Caco-2 (cell line): ENCODE measurements at places on chromosomes 3 and 15. TPM values are rescaled to one million over a fixed set of nuclear protein-coding genes. Genes with fewer than 3 reads are reported as not detected.

- no peak for DNase-seq
- peaks cover 4% of the 10 kb centered on the region; the same call in 1 of the 2 replicates for H3K4me1 ChIP-seq
- no peaks in the 10 kb centered on the region for H3K27me3 ChIP-seq
- H3K36me3 ChIP-seq, result no peaks in the 10 kb centered on the region
These were observed 194.6 kb downstream of the FAM43A start for GRCh38 chr3:194879991-194880939.

GRCh38 chr15:74773329-74773728, 8.6 kb upstream of the CSK start:
- H3K27ac ChIP-seq, result peak overlapping the region; percentile 61
- no peaks in the 10 kb centered on the region for H3K27me3 ChIP-seq
- H3K4me3 ChIP-seq, result no peak overlapping the region
- 0 out of 2 replicates have a peak, but pooled peaks cover 6% of the 10 kb centered on the region for H3K4me1 ChIP-seq
- H3K36me3 ChIP-seq, result no peaks in the 10 kb centered on the region
- DNase-seq, result no peak

DNA sequence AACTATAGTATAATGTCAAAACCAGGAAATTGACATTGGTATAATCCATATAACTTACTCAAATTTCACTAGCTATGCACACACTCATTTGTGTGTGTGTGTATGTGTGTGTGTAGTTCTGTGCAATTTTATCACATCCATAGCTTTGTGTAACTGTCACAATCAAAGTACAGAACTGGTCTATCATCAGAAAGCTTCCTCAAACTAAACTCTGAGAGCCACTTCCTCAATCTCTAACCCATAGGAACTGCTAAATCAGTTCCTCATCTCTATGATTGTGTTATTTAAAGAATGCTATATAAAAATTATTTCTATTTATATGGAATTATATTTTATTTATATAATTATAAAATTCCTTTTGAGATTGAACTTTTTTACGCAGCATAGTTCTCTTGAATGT, 18.1 kb downstream of the LNP1 start:
- no peak overlapping the region for H3K4me3 ChIP-seq
- no peaks in the 10 kb centered on the region for H3K27me3 ChIP-seq

DNA sequence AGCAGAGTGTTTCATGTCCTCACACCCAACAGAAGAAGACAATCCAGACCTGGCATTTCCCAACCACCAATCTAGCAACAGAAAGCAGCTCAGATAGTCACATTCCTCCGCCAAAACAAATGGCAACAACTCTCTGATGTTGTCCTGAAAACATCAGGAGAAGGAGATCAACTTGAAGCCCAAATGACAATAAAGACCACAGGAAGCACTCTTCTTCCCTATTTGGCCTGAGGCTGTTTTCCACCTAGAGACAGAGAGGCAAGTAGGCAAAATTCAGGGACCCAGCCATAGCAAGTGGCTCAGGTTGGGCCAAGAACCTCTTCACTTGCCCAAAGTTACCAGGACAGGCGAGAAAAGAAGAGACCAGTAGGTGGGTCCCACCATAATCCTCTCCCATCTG, 35.0 kb downstream of the ZNF148 start:
- no peaks in the 10 kb centered on the region for H3K36me3 ChIP-seq
- H3K4me3 ChIP-seq, result no peak overlapping the region
- 0 out of 2 replicates have a peak, but pooled peaks cover 1% of the 10 kb centered on the region for H3K4me1 ChIP-seq
- no peaks in the 10 kb centered on the region for H3K27me3 ChIP-seq
- H3K27ac ChIP-seq, result no peak overlapping the region
- no peak for DNase-seq

GRCh38 chr3:101665357-101665756, 11.6 kb downstream of the ZBTB11 start:
- no peak overlapping the region for H3K27ac ChIP-seq
- H3K36me3 ChIP-seq, result no peaks in the 10 kb centered on the region
- DNase-seq, result no peak
- H3K4me3 ChIP-seq, result no peak overlapping the region

GRCh38 chr15:69609176-69609575, 156.6 kb downstream of the RPLP1 start:
- no peaks in the 10 kb centered on the region for H3K27me3 ChIP-seq
- no peak overlapping the region for H3K27ac ChIP-seq
- H3K4me1 ChIP-seq, result no peaks in the 10 kb centered on the region
- H3K4me3 ChIP-seq, result no peak overlapping the region
- no peaks in the 10 kb centered on the region for H3K36me3 ChIP-seq
- DNase-seq, result no peak

DNA sequence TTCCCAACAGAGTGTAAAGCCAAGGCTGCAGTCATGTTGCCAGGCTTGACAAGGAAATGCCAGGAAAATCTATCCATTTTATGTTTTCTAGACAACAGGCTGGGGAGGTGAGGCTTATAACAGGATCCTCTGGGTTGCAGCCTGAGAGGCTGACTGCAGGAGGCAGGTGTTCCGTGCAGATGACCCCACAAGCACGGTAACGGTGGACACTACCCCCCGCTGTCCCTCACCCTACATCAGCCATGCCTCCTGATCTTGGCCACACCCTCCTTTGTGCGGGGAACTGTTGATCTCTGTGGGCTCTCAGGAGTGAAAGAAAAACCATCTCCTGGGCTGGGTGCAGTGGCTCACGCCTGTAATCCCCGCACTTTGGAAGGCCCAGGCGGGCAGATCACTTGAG, 68.0 kb upstream of the ADPGK start:
- H3K36me3 ChIP-seq, result no peaks in the 10 kb centered on the region
- H3K27ac ChIP-seq, result no peak overlapping the region
- no peak overlapping the region for H3K4me3 ChIP-seq
- no peaks in the 10 kb centered on the region for H3K4me1 ChIP-seq
- DNase-seq, result no peak
- H3K27me3 ChIP-seq, result no peaks in the 10 kb centered on the region

DNA sequence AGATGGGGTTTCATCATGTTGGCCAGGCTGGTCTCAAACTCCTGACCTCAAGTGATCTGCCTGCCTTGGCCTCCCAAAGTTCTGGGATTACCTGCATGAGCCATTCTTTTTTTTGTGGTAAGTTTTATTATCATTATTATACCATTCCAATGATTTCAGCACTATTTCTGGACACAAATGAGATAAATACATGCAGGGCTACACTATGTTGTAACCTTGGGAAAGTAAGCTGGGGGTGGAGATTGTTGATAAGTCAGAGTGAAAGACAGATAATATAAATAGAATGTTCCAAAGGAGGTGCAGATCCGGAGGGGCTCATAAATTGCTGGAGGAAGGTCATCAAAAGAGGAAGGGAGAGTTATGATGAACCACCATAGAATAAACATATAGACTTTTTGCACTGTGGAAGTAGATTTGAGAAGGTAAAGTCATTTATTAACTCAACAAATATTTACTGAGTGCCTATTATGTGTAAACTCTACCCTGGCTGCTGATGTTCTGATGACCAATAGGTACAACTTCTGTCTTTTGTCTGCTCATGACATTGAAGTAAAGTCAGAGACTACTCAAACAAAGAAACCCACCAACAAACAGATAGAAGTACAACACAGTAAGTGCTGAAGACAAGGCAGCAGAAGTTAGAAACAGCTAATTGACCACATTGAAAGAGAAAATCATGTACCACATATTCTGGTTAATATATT, 478.9 kb upstream of the GOLIM4 start:
- H3K4me3 ChIP-seq, result no peak overlapping the region
- no peaks in the 10 kb centered on the region for H3K4me1 ChIP-seq
- no peak for DNase-seq
- H3K27me3 ChIP-seq, result no peaks in the 10 kb centered on the region
- H3K36me3 ChIP-seq, result no peaks in the 10 kb centered on the region

DNA sequence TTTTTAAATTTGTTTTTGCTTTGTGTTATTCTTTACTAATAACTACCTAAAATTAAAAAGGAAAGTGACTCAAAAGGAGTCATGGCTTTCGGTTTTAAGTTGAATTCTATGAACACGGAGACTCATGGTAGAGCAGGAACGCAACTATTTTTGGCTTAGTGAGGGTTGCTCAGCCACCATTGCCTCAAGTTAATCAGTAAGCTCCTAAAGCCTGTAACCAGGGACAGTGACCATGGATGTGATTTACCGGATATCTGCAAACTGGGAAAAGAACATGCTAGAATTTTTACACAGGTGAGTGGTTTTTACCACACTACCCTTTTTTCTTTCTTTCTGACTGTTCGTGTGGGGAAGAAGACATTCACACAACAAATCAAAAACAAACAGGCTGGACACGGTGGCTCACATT, 11.8 kb downstream of the SLC12A8 start:
- no peaks in the 10 kb centered on the region; the same call in 1 of the 2 replicates for H3K36me3 ChIP-seq
- no peaks in the 10 kb centered on the region for H3K27me3 ChIP-seq
- DNase-seq, result no peak
- no peaks in the 10 kb centered on the region for H3K4me1 ChIP-seq

DNA sequence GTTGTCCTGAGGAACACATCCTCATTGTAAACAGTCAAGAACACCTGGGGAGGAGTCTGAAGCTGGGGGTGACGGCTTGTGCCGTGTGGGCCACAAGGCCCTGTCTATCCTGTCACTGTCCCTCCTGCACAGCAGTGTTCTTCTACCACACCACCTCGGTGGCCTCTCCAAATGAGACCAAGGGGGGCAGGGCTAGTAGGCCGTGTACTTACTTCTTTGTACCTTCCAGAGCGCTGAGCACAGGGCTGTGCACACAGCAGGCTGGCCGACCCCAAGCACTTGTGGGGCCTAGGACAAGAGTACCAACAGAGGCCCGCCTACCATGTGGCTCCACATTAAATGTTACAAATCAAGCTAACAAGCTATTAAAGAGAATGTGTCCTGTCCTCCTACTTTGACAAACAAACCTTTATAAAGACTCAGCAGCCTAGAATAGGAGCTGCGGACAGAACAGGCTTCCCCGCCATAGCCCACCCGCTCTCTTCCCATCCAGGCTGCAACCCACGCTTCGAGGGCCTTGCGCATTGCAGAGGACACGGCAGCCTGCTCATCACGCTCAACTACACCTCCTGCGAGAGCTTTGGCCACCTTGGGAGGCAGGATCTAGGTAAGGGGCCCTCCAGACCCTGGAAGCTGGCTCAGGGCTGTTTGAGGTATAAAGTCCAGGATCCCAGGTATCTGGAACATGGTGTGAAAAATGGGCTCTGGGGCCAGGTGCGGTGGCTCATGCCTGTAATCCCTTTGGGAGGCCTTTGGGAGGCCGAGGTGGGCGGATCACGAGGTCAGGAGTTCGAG, 30.5 kb downstream of the MELTF start:
- H3K4me3 ChIP-seq, result no peak overlapping the region
- DNase-seq, result no peak
- H3K4me1 ChIP-seq, result peaks cover 6% of the 10 kb centered on the region; the same call in 1 of the 2 replicates
- H3K27ac ChIP-seq, result no peak overlapping the region

DNA sequence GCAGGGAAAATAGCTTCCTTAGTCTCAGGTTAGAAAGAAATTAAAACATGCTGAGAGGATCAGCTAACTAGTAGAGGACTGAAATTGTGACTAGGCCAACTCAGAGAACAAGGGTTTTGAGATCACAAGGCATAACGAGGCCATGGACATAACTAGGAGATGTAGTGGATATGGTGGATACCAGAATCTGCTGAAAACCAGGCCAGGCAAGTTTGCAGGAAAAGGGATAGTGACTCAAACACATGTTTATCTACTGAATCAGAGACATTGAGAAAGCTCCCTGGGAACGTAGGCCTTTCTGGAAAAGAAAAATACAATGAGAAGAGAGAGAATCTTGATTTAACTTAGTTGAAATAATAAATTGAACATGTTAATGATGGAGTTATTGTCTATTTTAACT, 326.5 kb upstream of the GBE1 start:
- H3K4me3 ChIP-seq, result no peak overlapping the region
- no peaks in the 10 kb centered on the region for H3K4me1 ChIP-seq
- no peaks in the 10 kb centered on the region for H3K27me3 ChIP-seq

DNA sequence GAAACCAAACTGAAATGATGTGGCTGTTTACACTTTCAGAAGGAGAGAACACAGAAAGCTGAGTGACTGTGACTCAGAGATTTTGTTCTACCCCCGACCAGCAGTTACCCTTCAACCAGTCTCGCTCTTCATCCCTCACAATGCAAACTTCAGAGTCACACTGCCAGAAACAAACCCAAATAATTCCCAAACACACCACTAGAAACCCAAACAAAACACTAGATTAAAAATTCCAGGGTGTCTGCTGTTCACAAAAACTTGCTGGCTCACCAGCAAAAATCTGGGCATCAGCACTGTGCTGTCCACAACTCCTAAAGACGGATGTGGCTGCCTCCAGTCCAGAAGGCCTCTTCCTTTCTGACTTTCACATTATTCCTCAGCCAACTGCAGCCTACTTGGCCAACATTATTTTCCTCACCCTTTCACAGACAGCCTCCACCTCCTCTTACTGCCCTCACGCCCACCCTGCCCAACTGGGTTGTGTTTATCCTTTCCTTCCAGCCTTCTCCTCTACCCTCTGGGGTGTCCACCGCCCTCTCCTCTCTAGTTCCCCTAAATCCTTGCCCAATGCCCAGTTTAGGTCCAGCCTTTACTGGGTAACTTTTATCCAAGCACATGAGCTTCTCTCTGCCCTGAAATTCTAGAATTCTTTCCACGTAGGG, 71.4 kb downstream of the MECOM start:
- H3K27me3 ChIP-seq, result no peaks in the 10 kb centered on the region
- no peak for DNase-seq
- no peaks in the 10 kb centered on the region for H3K4me1 ChIP-seq
- H3K4me3 ChIP-seq, result no peak overlapping the region
- no peak overlapping the region for H3K27ac ChIP-seq

- no peak overlapping the region for H3K27ac ChIP-seq
- DNase-seq, result no peak
- H3K4me1 ChIP-seq, result peaks cover 12% of the 10 kb centered on the region
- no peaks in the 10 kb centered on the region for H3K27me3 ChIP-seq
- H3K36me3 ChIP-seq, result peaks cover 1% of the 10 kb centered on the region
These were observed 28.2 kb downstream of the TPM1 start for GRCh38 chr15:63070681-63071129.

- no peaks in the 10 kb centered on the region for H3K36me3 ChIP-seq
- H3K4me1 ChIP-seq, result 0 out of 2 replicates have a peak, but pooled peaks cover 4% of the 10 kb centered on the region
- no peak overlapping the region for H3K27ac ChIP-seq
- DNase-seq, result no peak
- no peaks in the 10 kb centered on the region for H3K27me3 ChIP-seq
These were observed 1.7 kb upstream of the DNAJC17 start for GRCh38 chr15:40808861-40809450.

DNA sequence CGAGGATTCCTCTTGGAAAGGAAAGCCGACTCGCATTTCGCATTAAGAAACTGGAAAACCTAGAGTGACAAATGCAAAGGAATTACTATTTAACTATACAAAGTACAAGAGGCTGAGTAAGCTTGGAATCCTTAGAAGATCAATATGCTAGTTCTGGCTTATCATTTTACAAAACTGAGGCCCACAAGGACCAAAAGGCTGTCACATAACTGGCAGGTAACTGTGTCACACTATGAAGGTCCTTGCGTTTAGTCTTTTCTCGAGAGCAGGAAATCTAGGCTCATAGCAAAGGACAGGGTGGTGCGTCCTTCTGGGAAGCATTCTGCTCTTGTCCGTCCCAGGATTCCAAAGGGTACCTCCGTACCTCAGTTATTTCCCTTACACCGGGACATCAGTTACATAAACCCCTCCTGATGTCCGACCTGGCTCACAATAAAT, 629 bp downstream of the RPL24 start:
- H3K4me1 ChIP-seq, result peaks cover 4% of the 10 kb centered on the region; the same call in 1 of the 2 replicates
- no peak for DNase-seq
- H3K4me3 ChIP-seq, result peak overlapping the region; percentile 79
- H3K27ac ChIP-seq, result peak overlapping the region; percentile 98

NEIL1 gene
- 11.3 and 12.3 TPM in 2 replicates for total RNA-seq

CHRFAM7A gene
- not detected in 2 replicates for total RNA-seq

DNAH12 gene
- 0.45 and 1.5 TPM in 2 replicates for total RNA-seq

HERC2 gene
- total RNA-seq, result 76.9 and 81.1 TPM in 2 replicates

CILP gene
- not detected in 2 replicates for total RNA-seq

CRYBG3 gene
- total RNA-seq, result 1.3 TPM in 2 replicates

KNSTRN gene
- total RNA-seq, result 67.5 and 74.7 TPM in 2 replicates

TRPC1 gene
- total RNA-seq, result 7.9 and 8.3 TPM in 2 replicates

CFAP20DC gene
- 2.2 and 2.8 TPM in 2 replicates for total RNA-seq

SPPL2A gene
- 131 and 141 TPM in 2 replicates for total RNA-seq
